ENCODE measurements at places on chromosomes 12 and 14. TPM values are rescaled to one million over a fixed set of nuclear protein-coding genes. Genes with fewer than 3 reads are reported as not detected.

GRCh38 chr14:92704036-92704804 lies 44.2 kb downstream of the LGMN start:
- no peak for DNase-seq

GRCh38 chr12:15520083-15520482 lies 197.8 kb downstream of the PTPRO start:
- peak; percentile 27 for DNase-seq

GRCh38 chr14:75295061-75295461 lies 16.4 kb downstream of the FOS start:
- peak; percentile 63 for DNase-seq

GRCh38 chr12:107917912-107918800 lies 143.7 kb downstream of the ASCL4 start:
- peak; percentile 89 for DNase-seq

DNA sequence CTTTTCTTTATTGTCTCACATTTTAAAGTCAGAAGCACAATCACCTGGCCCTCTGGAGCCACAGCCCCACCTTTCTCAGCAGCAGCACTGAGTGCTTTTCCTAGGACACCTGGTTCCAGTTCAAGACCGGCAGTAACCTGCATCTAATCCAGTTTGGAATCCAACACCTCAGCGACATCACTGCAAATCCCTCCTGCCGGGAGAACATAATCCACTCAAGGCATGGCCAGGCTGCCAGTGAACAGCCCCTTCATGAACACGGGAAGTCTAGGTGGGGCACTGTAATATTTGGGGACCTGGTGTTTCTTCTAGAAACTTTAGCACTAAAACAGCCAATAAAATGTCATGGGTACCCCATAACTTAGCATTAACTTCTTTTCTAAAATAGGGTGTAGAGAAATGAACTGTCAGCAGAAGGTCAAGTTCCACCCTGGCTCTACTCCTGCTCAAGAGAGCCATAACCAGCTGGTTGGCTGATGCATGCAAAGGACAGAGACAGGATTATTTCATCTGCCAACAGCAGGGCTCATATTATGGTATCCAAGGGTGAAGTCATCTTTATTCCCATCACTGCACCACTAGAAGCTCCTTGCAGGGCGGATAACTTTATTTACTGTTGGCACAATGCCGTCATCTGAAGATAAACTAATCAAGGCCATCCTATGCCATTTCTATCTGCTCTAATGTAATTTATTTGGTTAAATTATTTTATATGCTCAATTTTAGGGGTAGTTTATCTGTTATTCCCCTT lies 76.7 kb downstream of the TTC7B start:
- DNase-seq: no peak

- DNase-seq: peak; percentile 29
These were observed 13.0 kb upstream of the TMED2 start for GRCh38 chr12:123571343-123571813.

- DNase-seq: no peak
These were observed 67.2 kb downstream of the SCARB1 start for GRCh38 chr12:124796303-124796960.

GRCh38 chr12:82867762-82868500 lies 181.2 kb downstream of the TMTC2 start:
- peak; percentile 62 for DNase-seq

DNA sequence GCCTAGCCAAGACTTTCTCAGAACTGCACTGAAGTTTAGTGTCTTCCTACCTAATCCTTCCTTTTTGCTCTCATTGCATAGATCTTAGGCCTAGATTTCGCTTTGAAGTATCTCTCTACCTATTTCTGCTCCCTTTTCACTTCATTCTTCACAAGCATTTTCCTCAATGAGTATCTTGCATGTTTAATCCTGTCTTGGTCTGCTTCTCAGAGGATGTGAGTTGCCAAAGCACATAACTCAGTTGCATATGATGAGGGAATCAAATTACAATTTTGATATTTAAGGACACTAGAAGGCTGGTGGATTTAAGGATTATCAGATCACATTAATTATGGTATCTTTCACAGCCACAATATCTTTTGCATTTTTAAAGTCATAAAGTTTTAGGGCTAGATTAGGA lies 195.5 kb upstream of the DAAM1 start:
- no peak for DNase-seq

DNA sequence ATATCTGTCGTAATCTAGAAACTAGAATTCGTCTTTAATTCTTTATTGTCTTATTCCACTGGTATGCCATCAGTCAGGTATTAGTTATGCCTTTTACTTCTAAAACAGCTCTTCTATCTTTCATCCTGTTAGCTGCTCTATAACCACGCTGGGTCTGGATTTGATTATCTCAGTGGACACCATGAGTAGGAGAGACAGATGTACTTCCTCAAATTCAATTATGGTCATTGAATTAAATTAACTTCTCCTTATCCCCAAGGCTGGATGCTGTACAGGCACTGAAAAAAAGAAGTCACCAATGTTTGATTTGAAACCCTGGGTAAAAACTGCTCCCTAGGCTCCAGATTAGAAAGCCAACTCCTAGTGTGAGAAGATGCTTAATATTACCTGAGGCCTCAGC lies 107.3 kb downstream of the PIK3C2G start:
- no peak for DNase-seq

- no peak for DNase-seq
These were observed 73.8 kb upstream of the RFX4 start for GRCh38 chr12:106508966-106509365.

GRCh38 chr12:21305661-21306060 lies 29.1 kb downstream of the SLCO1A2 start:
- DNase-seq: no peak

- DNase-seq: no peak
These were observed 44.7 kb upstream of the CEP83 start for GRCh38 chr12:94504386-94504785.

DNA sequence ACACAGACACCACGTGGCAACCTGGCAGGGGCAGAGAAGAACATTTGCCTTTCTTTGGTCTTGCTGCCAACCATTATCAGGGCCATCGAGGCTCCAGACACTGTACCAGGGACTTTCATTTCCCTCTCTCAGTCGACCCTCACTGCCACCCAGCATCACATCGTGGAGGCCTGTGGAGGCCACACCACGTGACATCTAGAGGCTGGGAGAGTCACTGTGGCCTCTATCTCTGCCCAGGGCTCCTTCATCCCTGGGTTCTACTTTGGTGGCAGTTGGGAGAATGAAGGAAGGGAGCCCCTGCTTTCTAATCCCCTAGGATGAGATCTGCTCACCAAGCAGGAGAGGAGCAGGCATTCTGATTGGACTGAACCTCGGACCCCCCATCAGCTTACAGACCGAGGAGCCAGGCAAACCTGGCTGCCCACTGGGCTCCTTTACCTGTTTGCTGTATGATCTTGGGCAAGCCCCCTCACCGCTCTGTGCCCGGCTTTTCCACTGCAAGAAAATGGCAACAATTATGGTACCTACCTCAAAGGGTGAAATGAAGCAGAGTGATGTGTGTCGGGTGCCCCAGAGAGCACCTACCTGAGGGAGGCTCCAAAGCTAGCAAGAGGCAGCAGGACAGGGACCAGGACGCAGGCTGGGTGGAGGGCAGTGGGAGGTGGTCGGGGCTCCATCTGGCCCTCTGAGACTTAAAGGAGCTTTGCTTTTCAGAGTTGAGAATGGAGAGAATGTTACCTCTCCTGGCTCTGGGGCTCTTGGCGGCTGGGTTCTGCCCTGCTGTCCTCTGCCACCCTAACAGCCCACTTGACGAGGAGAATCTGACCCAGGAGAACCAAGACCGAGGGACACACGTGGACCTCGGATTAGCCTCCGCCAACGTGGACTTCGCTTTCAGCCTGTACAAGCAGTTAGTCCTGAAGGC lies 1.8 kb downstream of the SERPINA3 start:
- DNase-seq: no peak

DNA sequence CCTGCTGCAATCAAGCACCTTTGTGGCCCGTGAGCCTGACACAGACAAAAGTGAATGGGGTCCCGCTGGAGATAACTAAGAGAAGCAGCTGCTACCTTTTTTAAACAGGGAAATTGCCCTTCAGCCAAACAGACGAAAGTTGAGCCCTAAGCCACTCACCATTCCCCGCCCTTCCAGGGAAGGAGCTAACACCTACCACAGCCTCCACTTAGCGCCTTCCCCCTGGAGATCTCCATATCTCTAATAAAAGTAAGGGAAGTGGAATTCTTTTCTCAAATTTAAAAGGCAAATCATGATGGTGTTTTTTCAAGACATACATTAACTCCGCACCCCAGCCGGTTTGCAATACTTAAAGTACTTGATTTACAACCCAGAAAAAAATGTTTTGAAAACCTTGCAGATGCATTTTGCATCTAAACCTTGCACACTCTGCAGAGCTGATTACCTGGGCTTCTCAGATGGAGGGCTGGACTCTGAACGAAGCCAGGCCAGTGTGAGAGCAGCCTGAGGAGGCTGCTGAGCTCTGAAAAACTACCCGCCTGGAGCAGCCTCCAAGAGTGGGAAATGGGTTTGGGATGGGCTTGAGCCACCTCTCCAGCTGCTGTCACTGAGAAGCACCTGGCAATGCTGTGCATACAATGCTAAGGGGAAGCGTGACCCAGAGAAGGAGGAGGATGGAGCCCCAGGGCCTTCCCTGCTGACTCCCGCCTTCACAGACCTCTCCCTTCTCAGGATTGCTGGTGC lies 10.0 kb downstream of the NUAK1 start:
- DNase-seq: no peak

DNA sequence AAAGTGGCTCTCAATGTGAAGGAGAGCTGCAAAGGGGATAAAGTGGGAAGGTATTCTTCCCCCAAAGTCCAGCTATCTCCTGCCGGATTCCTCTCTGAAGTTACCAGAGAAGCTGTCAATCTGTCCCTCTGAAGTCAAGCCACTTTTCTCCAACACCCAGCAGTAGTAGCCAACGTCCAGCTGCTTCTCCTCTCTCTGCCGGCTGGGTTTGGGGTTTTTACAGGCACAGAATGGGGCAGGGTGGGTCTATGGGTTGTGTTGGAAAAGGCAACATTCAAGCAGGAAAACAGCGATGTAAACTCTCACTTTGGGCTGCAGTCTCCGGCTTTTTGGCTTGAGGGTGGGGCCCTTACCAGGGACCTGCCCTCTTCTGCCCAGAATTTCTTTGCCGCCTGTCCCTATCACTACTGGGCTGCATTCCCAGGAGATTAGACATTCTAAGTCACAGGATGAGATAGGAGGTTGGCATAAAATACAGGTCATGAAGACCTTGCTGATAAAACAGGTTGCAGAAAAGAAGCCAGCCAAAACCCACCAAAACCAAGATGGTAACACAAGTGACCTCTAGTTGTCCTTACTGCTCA lies 16.3 kb downstream of the CAPZA3 start:
- DNase-seq: no peak

- DNase-seq: no peak
These were observed 313.2 kb upstream of the DIO3 start for GRCh38 chr14:101247842-101248725.

- DNase-seq: no peak
These were observed 431.1 kb downstream of the KCNH5 start for GRCh38 chr14:62614122-62614521.

- DNase-seq: no peak
These were observed 8.8 kb downstream of the USP15 start for GRCh38 chr12:62268956-62269355.

GRCh38 chr12:17148706-17149105 lies 542.7 kb upstream of the LMO3 start:
- DNase-seq: no peak

DNA sequence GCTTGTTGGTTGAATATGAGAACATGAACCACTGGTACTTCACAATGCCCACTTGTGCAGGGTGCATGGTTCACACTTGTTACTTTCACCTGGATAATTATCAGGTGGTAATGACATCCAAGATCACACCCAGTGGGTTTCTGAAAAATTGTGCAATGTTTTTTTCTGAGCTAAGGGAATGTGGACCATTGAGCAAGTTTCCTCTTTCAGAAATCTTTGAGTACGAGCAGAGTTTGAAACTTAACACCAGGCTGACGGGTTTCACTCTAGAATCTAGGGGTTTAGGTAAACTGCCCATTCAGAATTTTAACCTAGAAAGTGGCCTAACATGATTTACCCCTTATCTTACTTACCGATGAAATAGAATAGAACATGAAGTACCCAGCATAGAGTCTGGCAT lies 389.6 kb downstream of the PAWR start:
- DNase-seq: no peak

DNA sequence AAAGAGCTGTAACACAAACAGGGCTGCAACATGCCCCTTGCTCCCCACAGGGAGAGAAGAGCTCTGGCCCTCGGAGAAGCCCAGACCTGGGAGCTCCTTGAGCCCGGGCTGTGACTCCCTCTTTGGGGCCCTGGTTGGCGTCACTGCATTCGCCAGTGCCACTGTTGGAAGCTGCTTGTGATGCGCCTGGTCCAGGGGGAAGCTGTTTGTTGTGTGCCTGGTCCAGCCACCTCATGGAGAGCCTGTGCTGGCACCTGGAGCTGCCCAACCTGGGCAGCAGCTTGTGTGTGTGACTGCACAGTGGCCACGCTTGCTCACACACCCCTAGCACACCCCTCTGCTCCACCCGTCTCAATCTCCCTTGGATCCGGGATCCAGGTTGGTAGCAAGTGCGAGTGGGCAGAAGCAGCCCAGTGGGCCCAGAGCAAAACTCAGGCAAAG lies 49.5 kb downstream of the A2M start:
- DNase-seq: no peak

- DNase-seq: peak; percentile 83
These were observed 151.5 kb downstream of the ATXN7L3B start for GRCh38 chr12:74689071-74689655.

- DNase-seq: no peak
These were observed 8.9 kb upstream of the FAIM2 start for GRCh38 chr12:49912345-49913255.

- peak; percentile 89 for DNase-seq
These were observed 75.4 kb upstream of the PWP1 start for GRCh38 chr12:107610021-107610859.

DNA sequence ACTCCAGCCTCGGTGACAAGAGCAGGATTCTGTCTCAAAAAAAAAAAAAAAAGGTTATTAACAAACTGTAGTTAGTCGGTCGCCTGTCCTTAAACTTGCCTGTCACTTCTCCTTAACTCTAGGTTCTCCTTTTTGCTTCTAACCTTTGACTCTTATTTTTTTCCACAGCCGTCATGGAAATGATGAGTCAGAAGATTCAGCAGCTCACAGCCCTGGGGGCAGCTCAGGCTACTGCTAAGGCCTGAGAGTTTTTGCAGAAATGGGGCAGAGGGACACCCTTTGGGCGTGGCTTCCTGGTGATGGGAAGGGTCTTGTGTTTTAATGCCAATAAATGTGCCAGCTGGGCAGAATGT lies 418 bp upstream of the MYG1 start:
- no peak for DNase-seq

- DNase-seq: no peak
These were observed 34.2 kb downstream of the PTPRB start for GRCh38 chr12:70603044-70603443.

The SYT10 gene
- 0.36 TPM for polyA plus RNA-seq

The TMEM121 gene
- 5.4 TPM for polyA plus RNA-seq

The EML1 gene
- 13.4 TPM for polyA plus RNA-seq

The RD3L gene
- not detected for polyA plus RNA-seq

The LGALS3 gene
- 30.6 TPM for polyA plus RNA-seq

The PHLDA1 gene
- polyA plus RNA-seq: 11.5 TPM

The LTB4R2 gene
- 3.0 TPM for polyA plus RNA-seq

The VCPKMT gene
- polyA plus RNA-seq: 3.8 TPM

The NRIP2 gene
- polyA plus RNA-seq: 8.9 TPM

The DNAI7 gene
- polyA plus RNA-seq: 0.70 TPM

Measured in brain (organoid and tissue), 16 donors.